Uterine smooth muscle cell (primary cell): ENCODE measurements at places on chromosomes 12 and 14. TPM values are rescaled to one million over a fixed set of nuclear protein-coding genes. Genes with fewer than 3 reads are reported as not detected.

The LYSET gene
- total RNA-seq: 7.4 and 10.2 TPM in 2 replicates

The P2RX2 gene
- total RNA-seq: not detected in 2 replicates

The MAP1LC3B2 gene
- 0.22 and 1.00 TPM in 2 replicates for total RNA-seq

The PTPRB gene
- total RNA-seq: 2.4 and 3.1 TPM in 2 replicates

The NEUROD4 gene
- not detected in 2 replicates for total RNA-seq

The KRT81 gene
- under 0.01 TPM in 1 of 2 replicates, not detected in the other for total RNA-seq
